ENCODE measurements at places on chromosomes 1 and 21.
A peak's percentile ranks its signal among the peaks of the same experiment; 100 is the strongest.

- DNase-seq: peak; percentile 93
These were observed 47.3 kb downstream of the H3-3A start for GRCh38 chr1:226109829-226110248.

DNA sequence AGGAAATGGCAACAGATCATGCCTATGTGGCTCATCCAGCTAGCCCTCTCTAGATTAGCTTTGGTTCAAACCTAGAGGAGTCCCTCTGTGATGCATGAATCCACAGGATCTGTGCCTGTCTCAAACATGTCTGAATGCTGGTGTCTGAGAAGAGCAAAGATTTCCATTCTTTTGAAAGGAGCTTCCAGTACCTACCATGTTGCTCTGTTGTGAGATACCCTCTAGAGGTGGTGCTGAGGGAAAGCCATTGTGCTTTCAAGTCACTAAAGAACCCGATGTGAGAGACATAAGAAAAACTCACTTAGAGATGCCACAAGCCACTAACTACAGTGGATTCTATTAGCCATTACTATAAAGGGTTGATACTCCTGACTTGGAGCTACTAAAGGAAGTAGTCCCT is 103.6 kb downstream of the LRRC40 start:
- no peak for DNase-seq

DNA sequence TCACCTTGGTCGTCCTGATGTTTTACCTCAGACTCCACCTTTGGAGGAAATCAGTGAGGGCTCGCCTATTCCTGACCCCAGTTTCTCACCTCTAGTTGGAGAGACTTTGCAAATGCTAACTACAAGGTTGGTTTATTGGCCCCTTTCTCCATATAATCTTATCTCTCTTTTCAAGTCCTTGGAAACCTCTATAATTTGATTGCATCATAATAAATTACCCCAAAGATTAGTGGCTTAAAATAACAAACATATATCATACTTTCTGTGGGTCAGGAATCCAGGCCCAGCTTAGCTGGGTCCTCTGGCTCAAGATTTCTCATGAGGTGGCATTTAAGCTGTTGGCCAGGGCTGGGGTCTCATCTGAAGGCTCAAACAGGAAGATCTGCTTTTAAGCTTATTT is 12.1 kb upstream of the PSMD4 start:
- no peak for DNase-seq

DNA sequence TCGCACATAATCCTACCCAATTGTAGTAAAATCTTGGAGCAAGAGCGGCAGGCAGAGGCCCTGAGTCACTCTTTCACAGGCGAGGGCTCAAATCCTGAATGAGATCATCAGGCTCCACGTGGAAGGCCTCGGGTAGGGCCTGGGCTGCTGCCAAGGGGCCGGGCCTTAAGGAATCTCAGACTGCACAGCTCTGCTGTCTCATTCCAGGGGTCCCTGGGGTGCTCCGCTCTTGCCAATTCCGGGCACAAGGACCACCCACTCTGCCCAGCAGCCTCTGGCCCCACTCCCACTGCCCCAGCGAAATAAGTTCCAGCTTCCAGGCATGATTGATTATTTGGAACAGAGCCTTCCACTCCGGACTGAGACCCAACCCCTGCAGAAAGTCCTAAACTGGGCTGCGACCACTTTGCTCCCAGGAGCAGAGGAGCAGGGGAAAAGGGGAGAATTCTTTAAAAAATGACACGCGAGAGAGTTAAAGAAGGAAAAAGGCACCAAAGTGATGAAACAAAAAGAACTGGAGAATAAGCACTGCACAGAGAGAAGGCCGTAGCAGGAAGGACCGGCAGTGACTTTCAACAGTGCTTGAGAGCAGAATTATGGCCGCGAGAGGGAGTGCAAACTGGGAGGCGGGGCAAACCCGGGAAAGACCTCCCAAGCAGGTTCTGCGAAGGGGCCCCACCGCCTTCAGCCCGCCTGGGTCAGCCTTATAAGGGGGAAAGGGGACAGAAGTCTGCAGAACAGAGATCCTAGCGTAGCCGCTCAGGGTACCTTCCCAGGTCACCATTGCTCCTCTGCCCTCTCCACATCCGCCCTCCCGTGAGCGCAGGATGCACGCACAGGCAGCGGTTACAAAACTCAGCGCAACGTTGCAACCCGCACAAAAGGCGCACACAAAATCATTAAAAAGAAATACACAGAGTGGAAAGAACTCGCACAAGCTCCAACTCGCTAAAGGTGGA is 2.0 kb downstream of the ADAMTS1 start:
- peak; percentile 96 for DNase-seq

DNA sequence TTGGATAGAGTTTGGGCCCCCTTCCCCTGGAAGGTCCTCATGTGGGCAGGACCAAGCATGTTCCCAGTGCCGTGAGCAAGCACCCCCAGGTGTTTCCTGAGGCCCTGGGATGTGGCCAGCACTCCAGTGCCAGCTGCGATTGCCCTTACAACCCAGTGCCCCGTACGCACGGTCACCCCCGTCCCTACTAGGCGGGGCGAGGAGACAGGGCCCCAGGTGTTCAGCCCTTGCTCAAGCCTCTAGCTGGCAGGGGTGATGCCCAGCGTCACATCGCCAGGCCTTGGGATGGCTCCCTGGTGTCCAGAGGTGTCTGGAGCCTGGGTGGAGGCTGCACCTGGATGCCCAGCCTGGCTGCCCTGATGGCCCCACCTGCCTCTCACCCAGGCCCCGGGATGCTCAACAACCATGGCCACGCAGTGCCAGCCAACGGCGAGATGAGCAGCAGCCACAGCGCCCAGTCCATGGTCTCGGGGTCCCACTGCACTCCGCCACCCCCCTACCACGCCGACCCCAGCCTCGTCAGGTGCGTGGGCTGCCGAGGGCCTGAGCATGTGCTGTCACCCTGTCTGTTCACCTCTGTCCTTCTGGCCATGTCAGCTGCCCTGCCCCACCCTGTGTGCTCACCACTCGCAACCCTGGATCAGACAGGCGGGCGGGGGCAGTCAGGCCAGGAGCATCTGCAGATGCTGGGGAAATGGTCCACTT is 21.6 kb upstream of the CCDC27 start:
- DNase-seq: no peak

GRCh38 chr1:44640200-44640853 is 34.0 kb downstream of the TMEM53 start:
- DNase-seq: no peak

DNA sequence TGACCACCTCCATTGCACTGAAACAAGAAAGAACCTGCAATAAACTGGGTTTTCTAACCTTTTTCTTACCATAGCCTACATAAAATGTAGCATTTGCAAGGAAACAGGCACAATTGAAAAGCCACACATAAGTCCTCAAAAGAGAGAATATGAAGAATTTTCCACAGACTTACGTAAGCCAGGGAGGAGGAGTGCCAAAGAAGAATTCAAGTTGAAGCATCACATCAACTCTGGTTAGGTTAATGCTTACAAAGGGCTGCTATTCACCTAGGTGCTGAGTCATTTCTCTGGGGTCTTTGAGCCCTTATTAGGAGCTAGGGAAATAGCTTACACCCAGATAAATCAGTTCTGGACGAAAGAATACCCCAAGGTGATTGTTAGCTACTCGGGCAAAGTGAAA is 9.6 kb downstream of the OSCP1 start:
- DNase-seq: no peak

GRCh38 chr1:89460325-89460724 is 64.3 kb upstream of the LRRC8B start:
- no peak for DNase-seq

GRCh38 chr1:207579436-207579799 is 65.5 kb upstream of the CR1L start:
- DNase-seq: no peak

- no peak for DNase-seq
These were observed 16.4 kb downstream of the ECHDC2 start for GRCh38 chr1:52904927-52905698.

DNA sequence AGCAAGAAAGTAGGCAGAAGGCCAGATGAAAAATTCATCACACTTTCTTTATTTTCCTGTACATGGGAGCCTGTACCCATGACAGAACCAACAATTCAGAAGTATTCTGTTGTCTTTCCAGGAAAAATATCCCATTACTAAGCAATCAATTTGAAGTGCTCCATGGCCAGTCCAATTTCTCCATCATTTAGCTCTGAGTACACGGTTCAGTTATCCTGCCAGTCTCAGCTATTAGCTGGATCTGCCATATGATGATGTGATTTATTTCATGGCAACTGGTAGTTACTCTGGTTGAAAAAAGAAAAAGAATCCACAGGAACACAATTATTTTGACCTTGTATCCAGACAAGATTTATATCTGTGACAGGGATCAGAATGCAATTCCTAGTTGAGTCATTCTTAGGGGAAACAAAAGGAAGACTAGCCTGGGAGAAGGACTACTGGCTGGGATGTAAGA is 70.6 kb upstream of the GORAB start:
- no peak for DNase-seq

DNA sequence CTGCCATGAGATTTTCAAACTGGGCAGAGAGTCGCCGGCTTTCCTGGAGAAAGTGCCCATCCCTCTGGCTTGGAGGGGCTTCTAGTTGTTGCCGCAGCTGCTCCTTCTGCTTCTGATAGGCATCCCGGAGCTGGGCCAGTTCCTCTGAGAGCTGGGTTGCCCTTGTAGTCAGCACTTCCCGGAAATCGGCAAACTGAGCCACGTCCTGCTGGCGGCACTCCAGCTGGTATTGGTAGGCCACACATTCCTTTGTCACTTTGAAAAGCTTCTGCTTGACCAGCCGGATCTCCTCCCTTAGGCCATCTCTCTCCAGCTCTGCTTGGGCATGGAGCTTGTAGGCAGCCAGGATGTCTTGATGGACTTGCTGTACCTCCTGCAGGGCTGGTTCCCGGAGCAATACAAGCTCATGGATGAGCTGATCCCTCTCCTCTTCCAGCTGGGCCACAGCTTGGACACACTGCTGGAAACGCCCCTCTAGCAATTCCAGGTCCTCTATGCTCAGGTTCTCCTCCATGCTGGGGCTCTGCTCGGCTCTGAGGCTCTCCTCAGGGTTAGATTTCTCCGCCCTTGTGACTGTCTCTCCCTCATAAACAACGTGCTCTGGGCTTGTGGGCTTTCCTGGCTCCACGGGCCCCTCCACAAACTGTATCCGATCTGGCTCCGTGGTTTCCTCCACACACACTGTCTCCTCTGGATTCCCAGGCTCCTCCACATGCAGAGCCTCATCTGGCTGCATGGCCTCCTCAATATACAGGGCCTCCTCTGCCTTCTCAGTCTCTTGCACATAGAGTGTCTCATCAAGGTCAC is 7.3 kb downstream of the SYNC start:
- DNase-seq: no peak

DNA sequence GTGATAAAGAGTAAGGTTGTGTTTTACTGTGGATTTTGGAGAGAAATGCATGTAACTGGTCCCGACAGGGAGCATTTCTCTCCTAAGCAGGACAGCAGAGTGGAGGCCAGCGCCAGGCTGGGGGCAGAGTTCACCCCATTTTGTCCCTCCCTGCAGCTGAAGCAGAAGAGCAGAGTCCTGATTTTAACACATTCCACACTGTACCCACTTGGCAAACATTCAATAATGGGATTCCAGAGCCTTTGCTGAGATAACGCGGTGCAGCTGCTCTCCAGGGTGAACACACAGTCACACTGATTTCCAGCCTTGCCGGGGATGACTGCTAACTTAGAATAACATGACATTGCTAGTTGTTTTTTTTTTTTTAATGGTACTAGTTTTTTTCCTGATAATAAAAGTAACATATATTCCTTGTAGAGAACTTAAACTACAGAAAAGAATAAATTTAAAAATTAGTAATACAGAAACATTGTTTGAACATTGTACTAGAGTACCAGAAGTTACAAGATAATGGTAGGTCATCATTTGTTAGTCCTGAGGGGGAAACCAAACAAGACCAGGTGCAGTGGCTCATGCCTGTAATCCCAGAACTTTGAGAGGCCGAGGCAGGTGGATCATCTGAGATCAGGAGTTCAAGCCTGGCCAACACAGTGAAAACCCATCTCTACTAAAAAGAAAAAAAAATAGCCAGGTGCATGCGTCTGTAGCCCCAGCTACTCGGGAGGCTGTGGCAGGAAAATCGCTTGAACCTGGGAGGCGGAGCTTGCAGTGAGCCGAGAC is 77.2 kb downstream of the SCCPDH start:
- DNase-seq: no peak

DNA sequence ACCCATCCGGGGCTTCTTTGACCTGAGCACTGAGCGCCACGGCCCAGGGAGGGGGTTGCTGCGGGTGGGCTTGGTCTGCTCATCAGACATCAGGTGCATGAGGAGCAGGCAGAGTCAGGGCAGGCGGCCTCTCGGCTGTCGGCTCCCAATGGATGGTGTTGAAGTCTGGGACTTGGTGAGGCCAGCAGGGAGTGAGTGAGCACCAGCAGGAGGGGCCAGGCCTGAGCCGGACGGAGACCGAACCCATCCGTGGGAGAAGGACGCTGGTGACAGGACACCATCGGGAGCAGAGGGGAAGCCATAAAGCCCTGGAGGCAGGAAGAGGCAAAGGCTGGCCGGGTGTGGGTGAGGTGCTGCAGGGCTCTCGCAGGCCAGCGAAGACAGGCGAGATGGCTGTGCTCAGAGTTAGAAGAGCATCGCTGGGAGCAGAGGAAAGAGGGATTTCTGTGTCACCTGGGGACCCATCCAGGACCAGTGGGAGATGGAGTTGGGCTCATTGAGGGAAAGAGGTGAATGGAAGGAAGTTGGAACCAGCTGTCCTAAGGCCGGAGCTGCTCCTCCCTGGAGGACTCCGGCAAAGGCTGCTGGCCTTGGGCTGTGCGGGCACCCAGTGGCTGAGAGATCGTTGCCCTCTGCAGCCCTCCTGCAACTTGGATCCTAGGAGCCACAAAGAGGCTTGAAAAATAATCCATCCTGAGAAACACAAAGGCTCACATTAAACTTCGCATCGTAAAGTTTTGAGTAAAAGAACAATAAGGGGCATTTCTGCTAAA is 49.9 kb downstream of the PDE9A start:
- DNase-seq: no peak

- DNase-seq: peak; percentile 70
These were observed 11.9 kb downstream of the ETS2 start for GRCh38 chr21:38817371-38818324.

DNA sequence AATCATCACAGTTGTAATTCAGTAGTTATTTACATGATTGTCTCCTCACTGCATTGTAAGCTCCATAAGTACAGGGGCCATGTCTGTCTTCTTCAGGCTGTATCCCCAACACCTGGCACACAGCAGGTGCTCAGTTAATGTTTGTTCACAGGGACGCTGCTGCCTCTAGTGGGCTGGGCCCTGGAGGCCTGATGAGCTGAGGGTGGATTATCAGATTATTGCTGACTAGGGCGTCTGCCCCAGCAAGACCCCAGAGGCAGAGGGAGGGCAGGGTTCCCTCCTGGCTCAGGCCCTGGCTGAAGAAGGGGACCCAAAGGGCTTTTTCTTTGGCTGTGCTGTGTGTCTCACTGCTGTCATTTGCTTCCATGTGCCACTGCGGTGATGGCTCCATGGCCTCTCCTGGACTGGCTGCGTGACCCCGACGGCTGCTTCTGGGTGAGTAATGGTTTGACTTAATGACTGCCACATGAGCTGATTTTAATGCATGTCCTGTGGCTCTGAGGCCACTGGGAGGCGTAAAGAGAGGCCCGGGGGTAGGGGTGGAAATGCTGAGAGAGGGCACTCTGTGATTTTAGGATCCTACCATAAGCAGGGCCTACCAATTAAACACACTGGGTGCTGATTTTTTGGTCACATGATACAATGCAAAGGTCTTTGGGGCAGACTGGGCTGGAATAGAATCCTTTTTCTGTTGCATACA is 20.8 kb upstream of the EPB41 start:
- no peak for DNase-seq

Measured in osteocyte (in vitro differentiated cells).